Brain microvascular endothelial cell (primary cell): ENCODE measurements at places on chromosomes 5 and 9.
A peak's percentile ranks its signal among the peaks of the same experiment; 100 is the strongest.

GRCh38 chr5:58458743-58459145, 1.1 kb downstream of the PLK2 start:
- no peak for DNase-seq

GRCh38 chr5:78472469-78473106, 112.2 kb downstream of the SCAMP1 start:
- DNase-seq: no peak

GRCh38 chr5:133247881-133248624, 196.2 kb downstream of the HSPA4 start:
- DNase-seq: peak; percentile 15

DNA sequence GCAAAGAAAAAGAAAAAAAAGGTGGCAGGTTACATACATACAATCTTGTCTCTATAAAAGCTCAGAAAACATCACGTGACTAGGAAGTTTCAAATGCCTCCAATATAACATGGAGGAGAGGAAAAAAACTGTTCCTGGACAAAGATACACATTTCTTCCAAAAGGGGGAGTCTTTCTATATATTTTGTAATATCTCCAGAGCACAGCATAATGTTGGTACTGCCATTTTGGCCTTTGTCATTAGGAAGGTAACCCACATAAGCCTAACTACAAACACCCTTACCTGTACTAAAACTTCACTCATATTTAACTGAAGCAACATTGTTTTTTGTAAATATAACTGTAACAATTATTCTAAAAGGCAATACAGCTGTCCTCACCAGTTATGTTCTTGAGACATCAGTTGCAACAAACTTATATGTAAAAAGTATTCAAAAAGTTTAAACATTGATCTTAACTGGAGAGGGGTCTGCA, 1.2 kb upstream of the BTF3 start:
- DNase-seq: peak; percentile 40

DNA sequence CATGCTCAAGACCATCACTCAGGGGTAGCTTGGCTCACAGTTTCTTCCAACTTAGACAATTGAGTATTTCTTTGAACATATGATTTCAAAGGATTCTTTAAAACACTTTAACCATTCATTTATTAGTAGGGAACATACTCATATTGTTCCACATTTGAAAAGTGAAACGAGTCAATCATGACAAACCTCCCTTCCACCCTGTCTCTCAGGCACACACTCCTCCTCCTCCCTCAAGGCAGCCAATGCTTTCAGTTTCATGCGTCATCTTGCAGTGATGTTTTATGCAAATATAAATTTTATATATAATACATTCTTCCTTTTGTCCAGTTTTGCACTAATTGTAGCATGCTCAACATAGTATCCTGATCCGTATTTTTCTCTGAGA, 126.0 kb upstream of the BOD1 start:
- DNase-seq: no peak

DNA sequence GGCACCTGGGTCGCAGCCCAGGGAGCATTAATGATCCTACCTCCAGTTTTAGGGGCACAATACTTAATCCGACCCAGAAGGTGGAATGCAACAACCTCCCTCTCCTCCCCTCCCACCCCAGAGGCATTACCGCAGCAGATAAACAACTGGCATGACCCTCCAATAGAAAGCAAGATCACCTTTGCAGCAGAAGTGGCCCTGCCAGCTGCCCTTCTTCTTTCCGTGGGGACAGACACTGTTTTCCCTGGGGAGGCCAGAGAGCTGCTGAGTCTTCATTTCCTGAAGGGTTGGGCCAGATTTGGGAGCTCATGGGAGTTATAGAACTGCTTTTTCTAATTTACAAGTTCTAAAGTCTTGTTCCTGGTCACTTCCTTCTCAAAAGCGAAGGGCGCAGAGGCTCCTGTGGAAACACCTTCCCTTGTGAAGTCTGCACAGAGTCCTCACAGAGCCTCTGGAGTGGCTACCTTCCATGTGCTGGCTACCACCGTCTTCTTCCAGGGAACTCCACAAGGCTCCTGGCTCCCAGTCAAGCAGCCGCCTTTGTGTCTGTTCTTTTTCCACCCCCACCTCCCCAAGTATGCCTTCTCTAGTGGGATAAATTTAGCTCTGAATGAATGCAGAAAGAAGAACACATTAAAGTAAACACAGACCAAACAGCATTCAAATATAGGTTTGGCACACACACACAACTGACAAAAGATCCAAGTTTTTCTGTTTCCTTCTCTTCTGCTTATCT, 8.0 kb upstream of the PALM2AKAP2 start:
- no peak for DNase-seq

GRCh38 chr5:13251623-13252376, 692.7 kb downstream of the DNAH5 start:
- no peak for DNase-seq

DNA sequence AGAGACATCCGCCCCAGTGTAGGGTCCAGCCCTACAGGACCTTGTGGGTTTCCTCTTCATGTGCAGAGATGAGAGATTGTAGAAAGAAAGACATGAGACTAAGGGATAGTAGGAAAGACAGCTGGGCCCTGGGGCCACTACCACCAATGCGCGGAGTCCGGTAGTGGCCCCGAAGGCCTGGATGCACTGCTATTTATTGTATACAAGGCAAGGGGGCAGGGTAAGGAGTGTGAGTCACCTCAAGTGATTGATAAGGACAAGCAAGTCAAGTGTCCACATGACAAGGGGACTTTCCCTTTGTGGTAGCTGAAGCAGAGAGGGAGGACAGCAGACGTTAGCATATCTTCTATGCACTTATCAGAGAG, 6.2 kb upstream of the TMEM141 start:
- DNase-seq: no peak

DNA sequence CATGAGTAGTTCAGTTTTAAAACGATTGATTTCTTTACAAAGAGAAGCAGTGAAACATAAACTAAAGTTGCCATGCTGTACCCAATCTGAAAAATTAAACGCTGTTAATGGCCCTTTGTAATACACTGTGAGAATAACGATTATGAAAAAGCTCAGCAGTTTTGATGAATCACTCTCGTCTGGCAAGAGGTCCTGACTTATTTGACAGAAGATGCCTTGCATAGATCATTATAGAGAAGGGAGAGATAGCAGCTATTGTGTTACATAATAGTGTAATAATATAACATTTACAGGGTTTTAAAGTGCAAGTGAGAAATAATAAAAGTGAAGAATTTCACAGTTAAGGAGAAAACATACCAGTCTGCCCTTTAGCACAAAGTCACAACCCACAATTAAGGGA, 361.5 kb upstream of the CDH10 start:
- DNase-seq: no peak

DNA sequence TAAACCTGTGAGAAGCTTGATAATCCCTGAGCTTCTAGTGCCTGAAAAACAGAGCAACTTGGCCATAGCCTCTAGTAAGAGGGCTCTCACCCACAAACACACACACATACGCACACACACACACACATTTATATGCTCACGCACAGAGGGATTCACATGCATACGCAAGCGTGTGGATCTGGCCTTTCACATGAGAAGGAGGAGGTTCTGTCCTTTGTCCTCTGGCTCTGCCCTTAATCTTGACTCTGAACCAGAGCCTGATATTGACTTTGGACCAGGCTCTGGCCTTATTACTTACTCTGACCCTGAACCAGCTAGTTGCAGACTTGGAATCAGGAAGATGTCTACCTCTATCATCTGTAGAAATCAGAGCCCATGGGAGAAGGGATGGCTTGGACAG, 10.0 kb upstream of the P4HA2 start:
- no peak for DNase-seq

GRCh38 chr5:132466433-132467286, 23.9 kb downstream of the IRF1 start:
- DNase-seq: peak; percentile 86

- DNase-seq: no peak
These were observed 282.9 kb upstream of the MVB12B start for GRCh38 chr9:126043681-126044080.

GRCh38 chr9:125374443-125375309, 113.0 kb downstream of the GAPVD1 start:
- peak; percentile 49 for DNase-seq

DNA sequence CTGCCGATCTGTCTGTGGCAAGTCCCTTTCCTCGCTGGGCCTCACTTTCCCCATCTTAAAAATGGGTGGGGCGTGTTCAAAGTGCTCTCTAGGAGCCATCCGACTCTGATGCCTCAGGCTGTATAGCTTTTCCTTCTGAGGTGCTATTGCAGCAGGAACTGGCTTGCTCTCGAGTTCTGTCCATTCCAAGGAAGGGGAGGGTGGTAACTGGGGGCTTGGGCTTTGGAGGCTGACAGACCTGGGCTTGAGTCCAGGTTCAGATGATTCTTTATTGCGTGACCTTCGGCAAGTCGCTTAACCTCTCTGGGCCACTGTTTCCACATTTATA, 139.5 kb downstream of the RGS3 start:
- no peak for DNase-seq

DNA sequence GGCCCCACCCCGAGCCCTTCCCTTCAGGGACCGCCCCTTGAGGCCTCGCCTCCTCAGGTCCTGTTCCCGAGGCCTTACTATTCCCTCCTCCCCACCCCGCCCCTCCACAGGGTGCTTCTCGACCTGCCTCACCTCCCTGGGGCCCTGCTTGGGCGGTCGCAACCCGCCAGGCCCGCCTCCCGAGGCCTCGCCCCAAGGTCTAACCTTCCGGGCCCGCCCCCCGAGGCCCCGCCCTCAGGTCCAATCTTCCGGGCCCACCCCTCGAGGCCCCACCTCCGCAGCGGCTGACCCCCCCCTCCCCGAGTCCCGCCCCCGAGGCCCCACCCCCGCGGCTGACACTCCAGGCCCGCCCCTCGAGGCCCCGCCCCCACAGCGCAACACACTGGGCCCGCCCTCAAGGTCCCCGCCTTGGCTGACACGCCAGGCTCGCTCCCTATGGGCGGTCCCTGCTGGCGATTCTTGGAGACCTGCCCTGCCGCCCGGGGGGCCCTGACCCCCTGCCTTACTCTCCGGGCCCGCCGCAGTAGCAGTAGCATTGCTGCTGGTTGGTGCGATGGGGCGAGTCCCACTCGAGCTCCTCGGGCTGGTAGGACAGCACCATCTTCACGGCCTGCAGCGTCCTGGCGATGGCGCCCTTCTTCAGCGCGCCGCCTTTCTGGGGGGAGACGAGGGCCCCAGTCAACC, 8.2 kb downstream of the PHF19 start:
- DNase-seq: peak; percentile 92

GRCh38 chr9:69400470-69400869, 75.5 kb downstream of the ENTREP1 start:
- no peak for DNase-seq

DNA sequence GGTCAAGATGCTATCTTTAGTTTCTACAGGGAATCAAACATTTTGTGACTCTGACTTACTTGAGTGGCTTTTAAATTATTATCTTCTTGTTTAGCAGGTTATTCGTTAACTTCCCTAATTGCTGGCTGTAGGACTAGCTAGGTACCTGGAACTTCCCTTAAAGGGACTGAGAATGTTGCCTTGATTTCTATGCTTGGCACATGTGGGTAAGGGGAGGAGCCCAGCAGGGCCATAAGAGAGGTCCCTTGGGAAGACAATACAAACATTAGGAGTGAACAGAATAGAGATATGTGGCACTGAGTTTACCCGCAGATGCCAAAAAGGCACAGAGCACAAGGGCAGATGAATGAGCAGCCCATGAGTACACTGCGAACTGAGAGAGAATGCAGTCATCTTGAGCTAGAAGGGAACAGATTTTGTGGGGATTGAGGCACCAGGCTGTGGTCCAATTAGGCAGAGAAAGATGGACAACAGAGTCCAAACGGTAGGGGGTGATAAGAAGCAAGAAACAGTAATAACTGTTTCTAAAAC, 9.8 kb downstream of the CKMT2 start:
- DNase-seq: no peak

DNA sequence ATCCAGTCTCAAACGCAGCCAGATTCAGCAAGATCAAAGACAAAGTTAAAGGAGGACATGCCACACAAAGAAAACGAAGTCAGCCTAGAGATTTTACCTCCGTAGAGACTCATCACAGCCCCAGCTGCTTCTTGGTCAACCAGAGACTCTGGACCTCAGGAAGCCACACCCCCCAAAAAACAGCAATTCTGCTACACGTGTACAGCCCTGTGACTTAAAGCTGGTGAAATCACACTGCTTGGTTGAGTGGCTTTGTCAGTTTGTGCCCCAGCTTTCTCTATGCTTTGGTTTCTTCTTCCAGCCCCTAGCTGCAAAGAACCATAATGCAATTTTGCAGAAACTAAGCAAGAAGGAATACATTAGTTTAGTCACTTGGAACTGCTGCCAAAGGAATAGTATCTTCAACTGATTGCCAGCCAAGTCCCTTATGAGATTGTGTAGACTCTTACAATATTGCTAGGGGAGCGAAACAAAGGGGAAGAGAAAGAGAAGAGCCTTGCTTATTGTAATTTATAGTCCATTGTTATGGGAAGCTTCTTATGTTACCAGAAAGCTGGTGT, 158.8 kb upstream of the ZNF462 start:
- DNase-seq: no peak

GRCh38 chr5:140176031-140176387, 1.0 kb downstream of the CYSTM1 start:
- DNase-seq: no peak

- no peak for DNase-seq
These were observed 139.3 kb downstream of the RAB3C start for GRCh38 chr5:58722160-58722559.

GRCh38 chr9:100498592-100498991, 25.6 kb downstream of the TMEFF1 start:
- DNase-seq: no peak

DNA sequence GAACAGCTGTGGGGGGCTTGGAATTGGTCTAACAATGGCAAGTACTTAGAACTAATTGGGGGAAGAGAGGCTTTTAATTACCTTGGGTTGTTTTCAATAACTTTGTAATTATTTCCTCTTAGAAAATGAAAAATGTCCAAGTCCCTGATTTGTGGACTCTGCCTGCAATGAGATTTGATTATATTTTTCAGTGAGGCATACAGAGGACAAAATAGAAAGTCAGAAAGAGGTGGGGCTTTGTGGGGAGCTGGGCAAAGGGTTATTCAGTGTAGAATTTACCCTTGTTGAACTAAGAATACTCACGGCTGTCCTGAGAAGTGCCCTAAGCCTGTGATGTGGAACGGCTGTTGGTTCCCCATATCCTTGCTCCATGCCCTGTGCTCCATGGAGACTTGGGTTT, 153.0 kb downstream of the ICE1 start:
- no peak for DNase-seq
